ENCODE measurements at places on chromosomes 1 and 21.

DNA sequence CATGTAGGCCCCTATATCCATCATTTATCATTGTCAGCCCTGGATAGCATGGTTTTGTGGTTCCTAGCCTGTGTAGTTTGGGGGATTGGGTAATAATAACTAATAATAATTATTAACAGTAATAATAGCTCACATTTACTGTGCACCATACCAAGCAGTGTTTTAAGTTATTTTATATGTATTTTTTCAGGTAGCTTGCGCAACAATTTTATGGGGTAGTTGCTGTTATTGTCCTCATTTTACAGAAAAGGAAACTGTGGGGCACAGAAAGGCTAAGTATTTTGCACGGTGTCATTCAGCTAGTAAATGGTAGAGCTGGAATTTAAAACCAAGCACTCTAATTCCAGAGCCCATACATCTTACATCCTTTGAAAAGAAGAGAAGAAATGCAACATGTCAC lies 179.8 kb downstream of the HS2ST1 start:
- no peak for DNase-seq

DNA sequence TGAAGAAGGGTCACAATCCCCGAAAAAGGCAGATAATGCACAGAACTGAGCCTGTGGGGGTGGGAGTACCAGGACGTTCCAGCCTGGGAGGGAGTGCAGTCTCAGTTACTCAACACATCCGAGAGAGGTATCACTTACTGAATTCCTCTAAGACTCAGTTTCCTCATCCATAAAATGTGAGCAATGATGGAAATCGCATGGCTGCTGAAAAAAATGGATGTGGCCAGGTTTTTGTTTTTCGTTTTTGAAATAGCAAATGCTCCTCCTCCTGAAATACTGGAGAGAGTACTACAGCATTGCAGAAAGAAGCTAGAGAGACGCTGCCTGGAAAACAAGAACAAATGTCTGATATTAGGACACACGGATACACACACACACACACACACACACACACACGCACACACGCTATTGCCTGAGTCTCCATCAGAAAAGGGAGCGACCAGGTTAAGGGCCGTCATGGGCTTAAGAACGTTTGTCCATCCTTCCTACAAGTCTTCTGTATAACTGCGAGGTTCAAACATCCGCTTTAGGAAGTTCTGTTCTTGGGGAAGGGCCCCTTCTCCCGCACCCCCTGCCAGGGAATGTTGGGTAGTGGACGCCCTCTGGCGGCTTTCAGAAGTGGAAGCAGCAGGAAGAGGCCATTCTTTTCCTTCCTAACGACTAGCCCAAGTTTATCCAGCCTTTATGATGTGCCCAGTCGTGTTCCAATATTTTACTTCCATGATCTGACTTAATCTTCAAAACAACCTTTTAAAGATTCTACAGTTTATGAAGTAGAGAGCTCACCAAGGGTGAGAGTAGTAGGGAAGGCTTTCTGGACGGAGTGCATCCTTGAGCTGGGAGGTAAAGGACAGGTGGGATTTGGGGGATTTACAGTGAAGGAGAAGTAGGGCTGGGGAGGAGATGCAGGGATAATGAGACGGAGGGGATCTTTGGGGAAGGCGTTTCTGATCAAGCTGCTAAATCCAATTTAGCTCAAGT lies 699 bp upstream of the NES start:
- DNase-seq, result no peak

GRCh38 chr1:117675907-117676430 lies 70.1 kb downstream of the TENT5C start:
- DNase-seq, result no peak

DNA sequence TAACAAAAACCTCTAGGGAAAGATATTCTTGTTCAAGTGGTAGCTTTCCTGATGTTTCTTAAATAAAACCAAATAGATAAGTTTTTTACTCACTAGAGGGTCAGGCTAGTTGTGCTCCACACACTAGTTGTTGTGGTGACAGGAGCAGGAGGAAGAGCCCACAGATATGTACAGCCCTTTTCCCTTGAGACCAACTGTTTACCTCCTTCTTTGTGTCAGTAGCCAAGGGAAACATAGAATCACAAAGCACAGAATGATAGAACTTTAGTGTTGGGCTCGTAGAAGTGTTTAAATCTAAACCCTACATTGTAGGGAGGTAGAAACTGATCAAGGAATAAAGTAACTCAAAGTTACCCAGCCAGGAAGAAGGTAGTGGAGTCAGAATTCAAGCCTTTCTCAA lies 309.0 kb downstream of the CTH start:
- DNase-seq, result no peak

DNA sequence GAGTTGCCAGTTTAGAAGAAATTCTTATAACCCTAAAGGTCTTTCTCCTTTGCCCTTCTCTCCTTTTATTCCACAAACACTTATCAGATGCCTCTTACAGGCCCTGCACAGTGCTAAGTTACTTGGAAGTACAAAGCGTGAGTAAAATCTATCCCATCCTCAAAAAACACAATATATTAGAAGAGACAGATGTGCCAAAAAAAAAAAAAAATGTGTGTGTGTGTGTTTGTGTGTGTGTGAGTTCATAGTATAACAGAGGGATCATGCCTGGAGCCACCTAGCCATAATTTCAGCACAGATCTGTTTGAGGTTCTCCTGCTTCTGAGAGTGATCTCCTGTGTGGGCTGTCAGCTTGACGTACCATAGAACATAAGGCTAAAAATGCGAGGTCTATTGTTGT lies 5.0 kb downstream of the FAM20B start:
- no peak for DNase-seq

DNA sequence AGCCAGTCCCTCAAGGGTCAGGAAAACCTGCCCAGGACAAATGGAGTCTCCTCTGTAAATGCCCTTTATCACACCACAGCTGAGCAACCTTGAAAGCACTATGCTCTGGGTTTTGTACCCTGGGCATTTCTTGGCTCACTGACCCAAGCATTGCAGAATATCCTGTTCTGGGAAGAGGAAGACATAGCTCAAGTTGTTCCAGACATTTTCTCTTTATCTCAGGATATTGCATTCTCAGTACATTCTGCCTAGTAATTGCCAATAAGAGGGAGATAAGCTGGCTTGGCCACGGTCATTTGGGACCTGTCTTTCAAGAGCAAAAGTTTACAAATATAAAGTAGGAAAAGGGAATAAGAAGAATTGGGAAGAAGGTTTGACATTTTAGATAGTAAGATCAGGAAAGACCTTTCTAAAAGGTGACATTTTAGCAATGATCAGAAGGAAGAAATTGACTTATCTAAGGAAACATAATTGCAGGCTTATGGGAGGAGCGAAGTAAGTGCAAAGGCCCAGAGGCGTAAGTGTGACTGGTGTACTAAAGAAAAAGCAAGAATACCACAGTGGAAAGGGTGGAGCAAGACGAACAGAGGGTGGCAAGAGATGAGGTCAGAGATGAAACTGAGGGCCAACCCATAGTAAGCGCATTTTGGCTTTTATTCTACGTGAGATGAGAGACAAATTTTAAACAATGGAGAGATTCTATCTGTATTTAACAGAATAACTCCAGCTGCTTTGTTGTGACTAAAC lies 394.0 kb upstream of the CXADR start:
- no peak for DNase-seq
